Stimulated activated CD4-positive, alpha-beta T cell treated with anti-CD3 and anti-CD28 coated beads, Interleukin-15, amount 100 ng/mL, for 48 hours (primary cell): ENCODE measurements at places on chromosomes 13 and 19.

GRCh38 chr13:101654883-101655282 is 202.4 kb downstream of the ITGBL1 start:
- DNase-seq: no peak

GRCh38 chr13:62997038-62997599 is 1581.5 kb upstream of the PCDH20 start:
- no peak for DNase-seq

DNA sequence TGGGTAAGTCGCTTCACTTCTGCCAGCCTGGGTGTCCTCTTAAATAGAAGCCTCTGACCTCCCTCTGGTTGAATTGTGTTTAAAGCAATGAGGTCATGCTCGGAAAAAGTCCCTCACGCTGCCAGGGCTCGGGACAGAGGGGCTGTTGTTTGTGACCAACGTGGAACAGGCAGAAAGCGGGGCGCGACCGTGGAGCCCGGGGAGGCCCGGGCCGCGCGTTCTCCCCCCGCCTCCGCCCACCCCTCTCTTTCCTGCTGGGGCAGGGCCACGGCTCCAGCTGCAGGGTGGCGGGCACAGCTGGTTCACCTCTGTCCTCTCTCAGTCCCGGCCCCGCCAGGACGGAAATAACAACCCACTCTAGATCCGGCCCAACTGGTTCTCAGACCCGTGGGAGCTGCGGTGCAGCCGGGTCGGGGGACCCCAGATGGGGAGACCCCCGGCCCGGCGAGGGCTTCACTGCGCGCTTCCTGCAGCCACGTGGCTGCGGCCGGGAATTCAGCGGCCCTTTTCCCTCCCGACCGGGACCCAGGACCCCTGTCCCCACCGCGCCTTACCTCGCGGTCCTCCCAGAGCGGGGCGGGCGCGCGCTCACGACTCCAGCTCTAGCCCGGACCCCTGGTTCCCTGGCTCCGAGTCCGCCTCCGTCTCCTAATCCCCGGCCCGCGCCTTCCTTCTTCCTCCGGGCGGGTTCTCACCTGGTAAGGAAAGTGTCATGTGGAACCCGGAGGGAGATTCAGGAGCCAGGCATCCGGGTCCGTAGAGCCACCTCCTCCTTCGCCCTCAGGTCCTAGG is 1.9 kb downstream of the CDC42EP5 start:
- no peak for DNase-seq

- no peak for DNase-seq
Observed at GRCh38 chr13:39016087-39016486, 21.8 kb downstream of the PROSER1 start.

GRCh38 chr13:87754097-87754496 is 82.9 kb downstream of the SLITRK5 start:
- no peak for DNase-seq

GRCh38 chr13:112170823-112171569 is 104.0 kb downstream of the SOX1 start:
- DNase-seq: no peak

GRCh38 chr13:107271227-107271626 is 703.3 kb upstream of the ARGLU1 start:
- no peak for DNase-seq

GRCh38 chr13:98938801-98939200 is 39.1 kb downstream of the DOCK9 start:
- no peak for DNase-seq

- no peak for DNase-seq
Observed at GRCh38 chr13:110312339-110313031, 5.4 kb downstream of the COL4A2 start.

DNA sequence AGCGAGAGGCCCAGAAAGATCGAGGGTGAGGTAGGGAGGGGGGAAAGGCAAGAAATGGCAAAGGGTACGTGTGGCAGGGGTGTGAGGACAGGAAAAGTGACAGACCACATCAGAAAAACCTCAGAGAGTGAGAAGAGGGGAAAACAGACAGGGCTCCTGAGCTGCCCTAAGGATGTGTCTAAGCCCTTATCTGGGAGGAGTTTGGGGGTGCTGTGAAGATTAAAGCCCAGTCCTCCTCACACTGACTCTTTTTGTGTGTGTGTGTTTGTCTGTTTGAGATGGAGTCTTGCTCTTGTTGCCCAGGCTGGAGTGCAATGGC is 703 bp upstream of the PTH2 start:
- no peak for DNase-seq

- no peak for DNase-seq
Observed at GRCh38 chr13:47094734-47095434, 198.0 kb upstream of the HTR2A start.

DNA sequence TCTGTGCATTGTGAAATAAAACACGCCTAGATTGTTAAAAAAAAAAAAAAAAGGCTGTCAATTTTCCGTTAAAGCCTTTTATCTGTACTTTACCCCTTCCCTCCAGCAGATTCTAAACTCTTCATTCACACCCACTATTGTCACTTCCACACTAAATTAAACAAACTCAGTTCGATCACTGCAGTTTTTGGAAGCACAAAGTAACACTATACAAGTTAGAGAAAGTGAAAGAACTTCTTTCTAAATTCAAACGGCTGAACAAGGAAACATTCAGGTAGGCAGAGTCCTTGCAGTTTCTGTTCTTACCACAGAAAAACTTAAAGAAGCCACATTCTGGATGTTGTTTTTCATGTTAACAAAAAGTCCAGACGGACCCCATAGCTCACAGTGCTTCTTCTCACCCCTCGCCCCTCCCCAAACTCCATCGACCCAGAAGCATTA is 27.5 kb upstream of the UBE2L5 start:
- DNase-seq: no peak

GRCh38 chr19:33876192-33876591 is 79.5 kb downstream of the KCTD15 start:
- DNase-seq: no peak

DNA sequence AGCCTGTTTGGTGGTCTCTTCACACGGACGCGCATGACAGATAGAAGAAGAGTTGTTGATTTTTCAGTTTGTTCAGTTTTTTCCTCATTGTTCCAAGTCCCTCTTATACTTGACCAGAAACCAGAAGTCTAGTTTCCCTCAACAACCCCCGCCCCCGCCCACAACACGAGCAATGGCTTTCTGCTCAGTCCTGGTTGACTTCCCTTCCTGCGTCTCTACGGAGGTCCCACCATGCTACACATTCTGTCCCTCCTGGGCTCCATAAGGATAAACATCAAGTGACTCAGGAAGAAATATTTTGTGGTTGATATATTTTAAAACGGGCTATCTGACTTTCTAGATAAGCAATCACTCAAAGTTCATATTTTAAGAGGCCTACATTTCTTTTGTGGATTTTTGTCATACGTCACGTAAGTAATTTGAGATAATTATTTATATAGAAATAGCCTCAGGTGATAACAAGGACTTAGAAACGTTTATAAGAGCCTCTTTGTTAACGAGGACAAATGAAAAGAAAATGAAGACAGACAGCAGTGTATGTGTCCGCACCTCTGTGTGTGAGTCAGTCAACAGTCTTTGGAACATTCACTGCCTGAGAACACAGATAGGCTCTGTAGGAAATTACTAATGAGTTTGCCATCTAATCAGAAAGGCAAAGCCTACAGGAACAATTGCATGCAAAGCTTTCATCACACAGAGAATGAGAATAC is 214.4 kb downstream of the RAP2A start:
- DNase-seq: no peak

DNA sequence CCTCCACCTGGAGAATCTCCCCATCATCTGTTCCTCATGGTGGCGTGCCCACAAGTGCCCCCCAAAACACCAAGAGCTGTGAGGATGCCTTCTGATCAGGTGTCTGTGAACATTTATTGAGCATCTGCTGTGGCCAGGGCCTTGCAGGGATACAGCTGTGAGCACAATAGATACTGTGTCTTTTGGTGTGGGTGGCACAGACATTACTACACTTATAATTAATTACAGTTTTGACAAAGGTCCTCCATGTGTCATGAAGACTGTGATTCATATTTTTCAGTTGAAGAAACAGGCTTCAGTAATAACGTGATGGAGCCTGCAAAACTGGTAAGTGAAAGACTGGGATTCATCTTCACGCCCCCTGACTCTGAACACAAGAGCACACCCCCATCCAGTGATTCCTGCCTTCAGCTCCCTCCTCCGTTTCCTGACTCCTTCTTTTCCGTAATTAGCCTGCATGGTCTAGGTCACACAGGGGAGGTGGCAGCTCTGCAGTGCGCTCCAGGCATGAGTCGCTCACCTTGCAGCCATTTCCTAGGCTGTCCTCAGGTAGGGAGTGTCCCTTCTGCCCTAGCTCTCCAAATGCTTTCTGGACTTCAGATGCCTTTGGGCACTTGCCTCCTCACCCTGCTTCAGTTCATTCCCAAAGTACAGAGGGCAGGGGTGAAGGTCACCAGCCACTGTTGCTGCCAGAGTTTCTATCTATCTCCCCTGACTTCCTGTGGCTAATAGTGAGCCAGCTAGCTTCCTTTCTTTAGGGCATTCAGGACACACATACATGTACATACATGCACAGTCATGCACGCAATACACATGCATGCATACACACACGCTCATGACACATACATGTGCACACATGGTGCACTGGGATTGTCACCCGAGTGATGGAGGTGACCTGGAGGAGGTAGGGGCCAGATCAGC is 66.5 kb downstream of the SIAH3 start:
- no peak for DNase-seq

GRCh38 chr19:5588441-5588840 is 20.7 kb upstream of the TINCR start:
- DNase-seq: no peak

DNA sequence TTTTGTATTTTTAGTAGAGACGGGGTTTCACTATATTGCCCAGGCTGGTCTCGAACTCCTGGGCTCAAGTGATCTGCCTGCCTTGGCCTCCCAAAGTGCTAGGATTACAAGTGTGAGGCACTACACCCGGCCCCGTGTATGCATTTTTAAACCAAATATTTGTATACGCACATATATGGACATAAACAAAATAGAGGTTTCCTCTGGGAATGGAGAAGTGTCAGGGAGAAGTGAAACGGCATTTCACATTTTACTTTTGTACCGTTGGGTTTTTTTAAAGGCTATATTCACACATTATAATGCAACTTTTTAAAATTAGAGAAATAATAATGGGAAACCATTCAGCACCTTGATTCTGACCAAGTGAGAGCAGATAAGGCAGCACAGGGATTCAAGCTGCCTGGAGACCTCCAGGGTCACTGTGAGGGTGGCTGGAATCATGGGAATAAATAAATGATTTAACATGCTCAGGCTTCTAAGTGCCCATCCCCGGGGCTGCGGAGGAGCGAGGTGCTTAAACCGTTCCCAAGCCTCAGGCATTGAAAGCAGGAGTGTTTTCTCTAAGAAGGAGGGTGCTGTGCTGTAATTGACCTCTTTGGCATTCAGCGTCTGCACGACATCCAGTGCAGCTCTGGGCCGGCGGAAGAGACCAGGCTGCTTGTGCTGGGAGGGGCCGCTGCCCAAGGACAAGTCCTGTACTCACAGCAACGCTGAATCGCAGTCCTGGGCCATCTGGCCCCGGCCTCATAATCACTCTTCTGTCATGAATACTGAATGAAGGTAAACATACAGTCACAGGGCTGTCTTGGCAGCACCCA is 24.7 kb downstream of the GPR42 start:
- no peak for DNase-seq

DNA sequence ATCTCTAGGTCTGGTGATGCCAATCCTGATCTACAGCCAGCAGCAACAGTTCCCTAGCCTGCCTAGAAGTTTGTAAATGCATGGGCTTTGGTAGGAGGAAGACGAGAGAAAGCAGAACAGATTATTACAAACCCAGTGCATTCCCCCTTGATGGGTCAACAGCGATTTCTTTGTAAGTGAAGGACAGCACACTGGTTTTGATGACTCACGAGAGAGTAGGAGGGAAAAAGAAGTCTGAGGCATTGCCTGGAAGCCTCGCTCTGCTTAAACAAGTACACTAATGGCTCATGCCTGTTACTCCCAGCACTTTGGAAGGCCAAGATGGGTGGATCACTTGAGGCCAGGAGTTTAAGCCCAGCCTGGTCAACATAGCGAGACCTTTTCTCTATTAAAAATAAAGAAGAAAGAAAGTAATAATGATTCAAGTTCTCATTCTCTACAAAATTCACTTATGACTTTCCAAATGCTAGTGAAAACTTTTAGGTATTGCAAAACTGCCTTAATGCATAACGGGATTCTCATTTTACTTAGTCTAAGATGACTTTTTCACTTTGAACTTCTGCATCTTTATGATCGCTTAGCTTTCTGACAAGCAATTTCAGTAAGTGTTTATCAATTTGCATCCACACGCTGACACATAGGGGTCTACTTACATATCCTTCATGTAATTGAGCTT is 47.7 kb upstream of the USPL1 start:
- DNase-seq: no peak

GRCh38 chr19:53553156-53553555 is 15.2 kb downstream of the ZNF331 start:
- DNase-seq: no peak

- no peak for DNase-seq
Observed at GRCh38 chr13:72221276-72221962, 354.4 kb upstream of the DACH1 start.

DNA sequence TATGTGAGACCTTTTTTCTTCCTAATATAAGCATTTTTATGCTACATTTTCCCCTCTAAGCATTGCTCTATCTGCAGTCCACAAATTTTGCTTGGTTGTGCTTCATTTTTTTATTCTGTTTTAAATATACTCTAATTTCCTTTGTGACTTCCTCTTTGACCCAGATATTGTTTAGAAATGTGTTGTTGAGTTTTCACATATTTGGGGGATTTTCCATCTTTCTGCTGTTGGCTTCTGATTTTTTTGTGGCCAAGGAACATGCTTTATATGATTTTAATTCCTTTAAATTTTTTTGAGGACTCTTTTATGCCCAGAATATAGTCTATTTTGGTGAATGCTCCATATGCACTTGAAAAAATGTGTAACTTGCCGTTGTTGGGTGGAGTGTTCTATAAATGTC is 22.9 kb downstream of the UBAC2 start:
- no peak for DNase-seq

- no peak for DNase-seq
Observed at GRCh38 chr13:30375265-30375835, 46.9 kb upstream of the UBE2L5 start.

DNA sequence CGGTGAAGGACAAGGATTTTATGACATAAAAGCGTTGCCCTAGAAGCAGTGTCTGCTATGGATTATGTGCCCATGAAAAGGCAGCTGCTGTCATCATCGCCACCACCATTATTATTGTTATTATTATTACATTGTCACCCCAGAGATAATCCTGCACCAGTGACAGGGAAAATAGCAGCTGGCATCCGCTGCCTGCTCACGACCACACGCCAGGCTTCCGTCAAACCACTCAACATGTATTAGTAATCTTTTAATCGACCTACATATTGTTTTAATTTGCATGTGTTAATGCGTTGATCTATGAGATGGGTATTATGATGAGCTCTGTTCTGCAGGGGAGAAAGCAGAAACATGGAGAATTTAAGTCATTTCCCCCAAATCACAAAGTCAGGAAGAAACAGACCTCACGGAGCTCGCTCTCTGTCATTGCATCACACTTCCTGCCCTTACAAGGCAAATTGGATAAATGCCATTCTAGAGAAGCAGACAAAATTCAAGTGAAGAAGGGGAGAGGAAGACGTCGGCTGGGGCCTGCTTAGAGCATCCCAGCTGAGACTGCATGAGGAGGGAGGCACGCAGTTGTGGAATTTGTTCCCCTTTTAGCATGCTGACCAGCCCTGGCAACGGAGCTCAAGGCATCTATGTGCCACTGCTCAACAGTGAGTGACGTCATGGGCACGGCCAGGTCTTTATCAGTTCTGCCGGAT is at the start of gene FFAR3:
FFAR3 (plus strand) TSS at position 594 of the 707 bp plus-strand sequence. CDS start 431 bp downstream, outside the sequence.
- no peak for DNase-seq
